Osteoblast (primary cell): ENCODE measurements at places on chromosomes 5 and 9. TPM values are rescaled to one million over a fixed set of nuclear protein-coding genes. Genes with fewer than 3 reads are reported as not detected.

Gene ZNF658
- total RNA-seq: 5.8 and 7.4 TPM in 2 replicates

Gene DPP7
- 66.6 and 74.6 TPM in 2 replicates for total RNA-seq

Gene PKN3
- total RNA-seq: 3.5 and 4.3 TPM in 2 replicates

Gene SOHLH1
- total RNA-seq: not detected in 2 replicates

DNA sequence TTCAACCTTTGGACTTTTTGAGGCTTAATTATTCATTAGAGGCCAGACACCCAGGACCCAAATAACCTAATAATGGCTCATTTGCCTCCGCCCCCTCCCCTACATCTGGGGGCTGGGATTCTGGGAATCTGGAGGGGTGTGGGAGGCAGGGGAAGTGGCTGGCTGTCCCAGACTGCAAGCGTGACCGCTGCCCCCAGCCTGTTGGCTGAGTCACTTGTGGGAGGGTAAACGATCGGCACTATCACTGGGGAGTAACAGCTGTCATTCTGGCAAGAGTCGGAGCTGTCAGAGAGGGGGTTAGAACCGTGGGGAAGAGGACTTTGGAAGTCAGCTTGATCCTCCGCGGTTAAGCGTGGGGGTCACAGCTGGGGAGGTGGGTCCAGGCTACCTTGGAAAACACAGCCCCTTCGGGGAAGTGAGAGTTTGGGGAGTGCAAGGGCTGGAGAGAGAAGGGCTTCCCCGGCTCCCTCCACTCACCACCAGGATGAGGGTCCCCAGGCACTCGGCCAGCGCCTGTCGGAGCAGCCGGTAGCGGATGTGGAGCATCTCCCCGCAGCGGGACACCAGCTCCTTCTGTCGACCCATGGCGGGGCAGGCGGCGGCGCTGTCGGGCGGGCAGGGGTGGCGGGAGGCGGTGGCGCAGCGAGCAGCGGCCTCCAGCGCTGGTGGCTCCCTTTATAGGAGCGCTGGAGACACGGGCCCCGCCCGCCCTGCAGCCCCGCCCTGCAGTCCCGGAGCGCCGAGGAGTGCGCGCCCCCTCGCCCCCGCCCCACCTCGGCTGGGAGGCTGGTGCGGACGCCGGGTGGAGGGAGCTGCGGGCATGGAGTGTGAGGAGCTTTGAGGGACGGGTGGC is at the start of gene AQP3:
AQP3 (minus strand) TSS at position 648 of the 853 bp plus-strand sequence; CDS start at position 585, 63 bp downstream.
- peak; percentile 98 for DNase-seq

- DNase-seq: peak; percentile 73
These were observed 41.9 kb upstream of the SAP30L start for GRCh38 chr5:154403776-154404387.

DNA sequence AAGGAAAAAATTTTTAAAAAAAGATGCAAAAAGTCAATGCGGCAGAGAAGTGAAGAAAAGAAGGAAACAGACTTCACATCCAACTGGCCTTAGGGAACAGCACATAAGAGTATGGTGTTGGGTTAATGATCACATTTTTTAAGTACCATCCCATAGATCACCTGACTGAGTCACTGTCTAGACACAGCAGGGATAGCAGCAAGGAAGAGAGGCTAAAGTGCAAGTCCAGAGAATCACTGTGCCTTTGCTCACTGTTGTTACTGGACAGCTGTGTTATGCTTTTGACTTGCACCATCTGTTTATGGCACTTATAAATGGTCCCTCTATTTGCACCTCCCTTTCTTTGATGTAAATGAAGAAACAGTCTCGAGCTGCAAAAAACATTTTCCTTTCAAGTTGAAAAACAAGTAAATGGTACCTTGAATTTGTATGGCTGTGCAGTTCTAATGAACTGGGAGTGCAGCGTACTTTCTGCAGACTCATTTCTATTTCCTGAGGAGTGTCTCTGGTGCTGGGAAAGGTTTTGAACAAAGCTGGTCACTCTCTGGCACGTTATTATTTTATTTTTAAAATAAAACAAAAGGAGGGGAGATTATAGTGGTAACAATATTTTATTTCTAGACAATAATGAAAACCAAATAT is 84.2 kb downstream of the TRPM6 start:
- DNase-seq: no peak

DNA sequence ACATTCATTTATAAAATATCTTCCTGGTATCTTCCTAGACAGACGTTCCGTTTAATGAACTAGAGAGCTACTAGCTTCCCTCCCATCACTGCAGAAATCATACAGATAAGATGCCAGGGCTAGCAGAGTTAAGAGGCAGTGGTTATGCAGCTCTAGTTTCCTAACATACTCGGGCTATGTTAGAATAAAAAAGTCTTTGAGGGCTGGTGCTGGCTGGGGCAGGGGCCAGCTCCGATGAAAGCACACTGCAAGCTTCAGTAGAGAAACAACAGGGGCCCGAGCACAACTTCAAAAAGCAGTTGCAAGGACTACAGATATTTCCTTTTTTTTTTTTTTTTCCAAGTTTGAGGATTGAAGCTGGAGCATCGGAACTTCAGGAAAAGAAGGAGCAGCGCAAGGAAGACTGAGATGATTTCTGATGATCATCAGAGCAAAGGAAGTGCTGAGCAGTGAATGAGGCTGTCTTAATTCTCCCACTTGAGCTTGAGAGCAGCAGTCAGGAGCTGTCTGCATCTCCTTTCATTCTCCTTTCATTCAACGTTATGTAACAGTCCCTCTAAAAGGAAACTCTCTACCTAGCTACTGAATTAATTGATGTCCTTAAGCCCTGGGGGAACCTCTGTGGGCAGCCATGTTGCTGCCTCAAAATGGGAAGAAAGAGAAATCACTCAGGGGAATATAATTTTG is 47.6 kb upstream of the ADCY2 start:
- DNase-seq: no peak
